ENCODE measurements at places on chromosomes 7 and 10.

DNA sequence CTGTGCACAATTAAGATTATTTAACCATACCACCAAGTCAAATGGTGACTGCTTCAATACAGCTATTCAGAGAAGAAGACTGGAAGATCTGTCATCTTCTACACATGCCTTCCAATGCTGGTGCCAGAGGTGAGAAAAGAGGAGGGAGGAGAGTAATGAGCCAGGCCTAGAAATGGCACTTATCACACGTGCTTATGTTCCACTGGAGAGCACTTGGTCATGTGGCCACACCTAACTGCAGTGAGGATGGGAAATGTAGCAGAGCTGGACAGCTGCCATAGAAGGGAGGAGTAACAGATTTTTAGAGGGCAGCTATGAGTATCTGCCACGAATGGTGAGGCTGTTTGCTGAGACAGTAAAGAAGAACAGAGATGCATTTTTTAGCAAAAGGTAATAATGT lies 77.1 kb downstream of the MPLKIP start:
- DNase-seq = no peak

- DNase-seq = no peak
Measured at GRCh38 chr10:113893570-113893969, 39.1 kb downstream of the NHLRC2 start.

GRCh38 chr7:144011458-144012230 lies 11.5 kb downstream of the OR6B1 start:
- no peak for DNase-seq

- no peak for DNase-seq
Measured at GRCh38 chr7:157522189-157522588, 185.4 kb downstream of the DNAJB6 start.

DNA sequence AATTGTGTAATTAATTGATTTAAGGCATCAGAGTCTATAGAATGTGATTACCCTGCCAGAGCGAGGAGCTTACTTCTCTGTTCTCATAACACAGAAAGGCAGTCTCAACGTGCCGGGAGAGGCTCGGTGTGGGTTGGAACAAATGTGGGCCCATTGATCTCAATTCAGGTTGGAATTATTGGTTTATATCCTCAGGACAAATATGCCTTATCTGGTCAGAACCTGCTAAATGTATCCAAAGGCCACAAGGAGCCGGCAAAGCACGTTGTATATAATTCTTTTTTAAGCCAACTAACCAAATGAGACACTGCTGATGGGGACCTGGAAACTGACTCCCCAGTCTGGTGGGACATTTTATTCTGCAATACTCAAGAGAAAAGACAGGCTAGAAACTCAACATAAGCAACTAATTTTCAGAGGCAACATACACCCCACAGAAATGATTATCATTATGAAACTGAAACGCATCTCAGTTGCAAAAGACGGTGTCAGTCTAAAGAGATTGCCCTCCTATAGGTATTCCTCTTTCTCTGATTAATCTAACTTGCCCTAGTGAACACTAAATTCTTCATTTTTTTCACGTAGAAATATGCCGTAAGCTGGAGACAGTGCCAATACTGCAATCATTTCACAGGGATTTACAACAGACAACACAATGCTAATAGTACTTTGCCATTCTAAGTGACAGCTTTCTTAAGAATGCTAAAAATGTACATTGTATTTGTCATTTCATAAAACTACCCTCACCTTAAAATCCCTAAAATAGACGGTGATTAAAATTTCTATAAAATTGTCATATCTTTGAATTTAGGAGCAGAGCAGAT lies 9.4 kb downstream of the EBF3 start:
- DNase-seq = no peak

DNA sequence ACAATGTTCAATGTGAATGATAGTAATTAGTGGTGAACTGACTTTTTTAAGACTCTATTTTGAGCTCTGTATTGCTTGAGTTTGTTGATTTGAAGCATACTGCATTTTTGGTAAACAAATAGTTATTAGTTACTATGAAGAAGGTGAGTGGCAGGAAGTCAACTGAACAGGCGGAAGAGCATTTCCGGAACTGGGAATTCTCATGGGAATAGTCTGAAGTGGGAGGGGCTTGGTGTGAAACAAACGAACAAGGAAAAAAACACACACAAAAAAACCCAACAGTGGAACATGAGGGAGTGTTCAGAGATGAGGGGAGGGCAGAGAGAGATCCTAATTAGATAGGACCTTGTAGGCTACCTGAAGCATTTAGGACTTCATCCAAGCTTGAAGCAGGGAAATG lies 43.9 kb upstream of the C1QL3 start:
- DNase-seq = no peak

DNA sequence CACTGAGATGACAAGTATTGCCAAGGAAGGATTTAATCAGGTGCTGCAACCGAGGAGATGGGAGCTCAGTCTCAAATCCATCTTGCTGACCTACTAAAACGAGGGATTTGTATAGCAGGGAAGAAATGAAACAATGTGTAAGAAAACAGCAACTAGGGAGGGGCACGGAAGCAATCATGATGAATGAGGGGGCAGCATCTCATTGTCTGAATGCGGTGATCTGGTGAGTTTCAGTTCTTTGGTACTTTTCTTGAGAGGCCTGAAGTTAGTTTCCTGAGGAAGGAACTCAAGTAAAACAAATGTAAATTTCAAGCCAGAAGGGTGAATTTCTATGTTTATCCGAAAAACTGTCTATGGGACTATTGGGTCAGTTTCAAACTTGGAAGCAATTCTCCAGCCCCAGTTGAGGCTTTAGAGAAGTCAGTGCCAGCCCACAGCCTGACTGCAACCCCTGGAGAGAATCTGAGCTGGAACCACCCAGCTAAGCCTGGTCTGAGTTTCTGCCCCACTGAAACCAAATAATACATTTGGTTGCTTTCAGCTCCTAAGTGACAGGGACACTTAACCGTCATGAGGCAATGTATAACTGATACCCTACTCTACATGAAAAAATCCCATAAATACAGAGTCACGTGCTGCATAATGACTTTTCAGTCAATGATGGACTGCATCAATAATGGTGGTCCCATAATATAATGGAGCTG lies 45.8 kb upstream of the TNS3 start:
- DNase-seq = no peak

GRCh38 chr7:144670218-144670617 lies 165.6 kb downstream of the TPK1 start:
- no peak for DNase-seq

- DNase-seq = no peak
Measured at GRCh38 chr10:124792998-124793352, 1.3 kb upstream of the EEF1AKMT2 start.

DNA sequence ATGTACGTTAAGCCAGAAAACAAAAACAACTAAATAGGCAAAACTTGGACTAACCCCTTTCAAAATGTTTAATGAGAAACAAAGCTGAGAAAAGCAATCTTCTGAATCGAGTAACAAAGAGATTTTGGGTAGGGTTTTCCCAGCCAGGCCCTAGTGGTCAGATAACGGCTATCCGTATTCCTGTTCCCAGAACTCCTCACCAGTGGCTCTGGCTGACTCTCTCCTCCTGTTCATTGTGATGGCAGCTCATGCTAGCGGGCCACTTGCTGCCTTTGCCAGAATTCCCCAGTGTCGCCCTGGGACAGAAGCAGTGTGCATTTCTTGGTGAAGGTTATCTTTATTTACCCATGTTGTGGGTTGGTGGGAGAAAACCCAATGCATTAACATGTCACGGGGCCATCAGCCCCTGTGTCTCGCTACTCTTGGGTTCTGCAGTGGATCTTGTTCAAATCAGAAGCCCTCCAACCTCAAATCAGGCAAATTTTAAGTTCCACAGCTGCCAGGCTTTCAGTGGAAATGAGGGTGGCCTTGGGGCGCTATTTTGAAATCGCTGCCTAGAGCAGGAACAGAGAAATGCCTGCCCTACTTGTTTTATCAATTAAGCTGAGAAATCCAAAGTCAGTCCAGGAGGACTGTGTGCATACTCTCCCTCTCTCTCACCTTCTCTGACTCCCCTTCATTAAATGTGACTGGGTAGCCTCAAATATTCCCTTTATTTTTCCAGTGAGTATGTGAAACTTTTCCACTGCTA lies 164.5 kb upstream of the NPVF start:
- DNase-seq = no peak

Measured in fibroblast of skin of left quadriceps (primary cell).